Activated CD8-positive, alpha-beta memory T cell treated with anti-CD3 and anti-CD28 coated beads, Interleukin-2, amount 50 U/mL, for 48 hours (primary cell): ENCODE measurements at places on chromosomes 6 and 20.

- peak; percentile 62 for DNase-seq
These were observed 95.6 kb downstream of the LAMP5 start for GRCh38 chr20:9609887-9610502.

GRCh38 chr20:39574061-39574460 lies 611.9 kb downstream of the DHX35 start:
- no peak for DNase-seq

DNA sequence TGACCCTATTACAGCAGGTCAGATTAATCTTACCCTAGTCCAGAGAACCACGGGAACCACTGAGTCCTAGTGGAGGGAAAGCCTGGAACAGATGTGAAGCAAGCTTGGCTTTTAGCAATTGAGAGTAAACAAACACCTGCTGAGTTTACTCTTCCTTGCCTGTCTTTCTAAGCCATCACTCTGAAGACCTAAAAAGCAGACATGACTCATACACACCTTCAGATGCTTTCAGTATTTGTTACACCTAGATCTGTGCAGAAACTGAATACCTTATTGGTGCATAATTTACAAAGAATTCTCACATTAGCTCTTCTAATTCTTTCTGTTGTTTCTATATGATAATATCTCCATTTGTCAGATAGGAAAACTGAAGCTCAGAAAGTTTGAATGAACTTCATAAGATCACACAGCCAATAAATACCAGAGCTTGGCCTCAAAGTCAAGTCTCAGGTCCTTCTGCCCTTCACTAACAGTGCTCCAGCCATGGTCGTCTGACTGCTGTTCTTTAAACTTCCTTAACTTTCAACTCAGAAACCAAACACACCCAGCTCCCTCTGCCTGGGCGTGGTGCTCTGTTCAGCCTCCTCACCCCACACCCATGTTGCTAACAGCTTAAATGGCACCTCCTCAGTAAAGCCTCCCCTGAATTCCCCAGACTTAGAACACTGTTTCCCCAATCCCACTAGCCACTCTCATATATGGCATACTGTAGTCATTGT lies 8.6 kb upstream of the GABBR1 start:
- no peak for DNase-seq

GRCh38 chr6:16836144-16836981 lies 75.1 kb upstream of the ATXN1 start:
- DNase-seq: no peak

GRCh38 chr20:6707321-6707831 lies 60.1 kb upstream of the BMP2 start:
- DNase-seq: no peak

DNA sequence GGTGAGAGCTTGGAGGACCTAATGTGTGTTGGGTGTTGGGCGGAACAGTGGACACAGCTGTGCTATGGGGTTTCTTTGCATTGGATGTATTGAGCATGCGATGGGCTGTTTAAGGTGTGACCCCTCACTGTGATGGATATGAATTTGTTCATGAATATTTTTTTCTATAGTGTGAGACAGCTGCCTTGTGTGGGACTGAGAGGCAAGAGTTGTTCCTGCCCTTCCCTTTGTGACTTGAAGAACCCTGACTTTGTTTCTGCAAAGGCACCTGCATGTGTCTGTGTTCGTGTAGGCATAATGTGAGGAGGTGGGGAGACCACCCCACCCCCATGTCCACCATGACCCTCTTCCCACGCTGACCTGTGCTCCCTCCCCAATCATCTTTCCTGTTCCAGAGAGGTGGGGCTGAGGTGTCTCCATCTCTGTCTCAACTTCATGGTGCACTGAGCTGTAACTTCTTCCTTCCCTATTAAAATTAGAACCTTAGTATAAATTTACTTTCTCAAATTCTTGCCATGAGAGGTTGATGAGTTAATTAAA lies 3.0 kb downstream of the HLA-A start:
- no peak for DNase-seq

GRCh38 chr6:150427037-150427602 lies 58.3 kb downstream of the IYD start:
- no peak for DNase-seq

DNA sequence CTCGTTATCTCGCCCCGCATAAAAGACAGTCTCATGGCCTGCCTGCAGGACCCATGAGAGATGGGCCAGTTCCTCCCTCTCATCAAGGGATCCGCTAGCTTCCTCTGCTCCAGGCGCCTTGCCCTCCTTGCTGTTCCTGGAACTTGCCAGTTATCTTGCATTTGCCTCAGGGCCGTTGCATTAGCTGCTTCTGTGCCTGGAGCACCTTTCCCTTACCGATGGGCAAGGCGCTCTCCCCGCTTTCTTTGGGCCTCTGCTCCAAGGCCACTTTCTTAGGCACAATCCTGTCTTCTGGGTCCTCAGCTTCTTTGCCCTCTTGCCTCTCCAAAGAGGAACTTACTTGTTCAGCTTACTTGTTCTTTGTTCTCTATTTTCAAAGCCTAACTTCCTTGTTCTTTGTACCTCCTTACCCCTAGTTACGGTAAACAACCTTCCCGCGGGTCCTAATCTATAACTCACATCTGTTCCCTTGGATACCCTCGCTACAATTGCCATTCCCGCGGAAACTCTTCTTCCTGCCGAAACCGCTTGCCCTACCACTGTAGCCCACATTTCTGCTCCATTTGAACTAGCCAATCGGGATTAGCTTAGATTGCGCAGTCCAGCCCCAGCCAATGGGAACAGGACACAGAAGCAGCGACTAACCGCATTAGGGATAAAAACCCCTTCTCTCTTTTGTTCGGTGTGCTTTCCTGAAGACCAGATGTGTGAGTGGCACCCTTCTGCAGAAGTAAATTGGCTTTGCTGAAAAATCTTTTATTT lies 887 bp upstream of the NSFL1C start:
- peak; percentile 59 for DNase-seq

- DNase-seq: no peak
These were observed 287.6 kb upstream of the SOX4 start for GRCh38 chr6:21305893-21306332.

- no peak for DNase-seq
These were observed 257.4 kb downstream of the THBS2 start for GRCh38 chr6:168996356-168996625.

GRCh38 chr20:20233041-20233514 lies 134.8 kb upstream of the INSM1 start:
- no peak for DNase-seq

DNA sequence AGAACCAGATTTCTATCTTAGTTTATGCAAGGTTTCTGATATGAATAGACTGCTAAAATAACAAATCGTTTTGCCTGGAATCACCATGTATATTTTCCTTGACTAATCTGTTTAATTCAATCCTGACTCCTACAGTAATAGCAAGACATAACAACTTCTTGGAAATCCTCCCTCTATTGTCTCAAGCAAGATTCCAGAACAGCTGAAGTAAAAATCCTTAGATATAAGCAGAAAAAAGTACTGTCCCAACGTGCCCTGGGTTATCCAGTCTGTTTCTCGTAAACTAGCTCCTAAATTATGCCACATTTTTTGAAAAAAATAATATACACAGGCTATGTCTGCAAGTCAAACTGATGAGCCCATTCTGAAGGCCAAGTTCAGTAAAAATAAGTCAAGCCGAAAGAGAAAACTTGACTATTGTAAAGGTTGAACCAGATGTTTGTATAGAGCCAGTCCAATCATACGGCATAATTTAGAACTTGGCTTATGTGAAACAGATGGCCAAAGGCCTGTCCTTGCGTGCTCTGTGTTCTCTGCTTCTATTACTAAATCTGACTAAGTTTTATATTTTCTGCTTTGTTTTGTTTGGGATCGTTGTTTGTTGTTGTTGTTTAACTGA lies 341.6 kb upstream of the NRSN1 start:
- no peak for DNase-seq

- DNase-seq: no peak
These were observed 165.4 kb upstream of the CITED2 start for GRCh38 chr6:139539852-139540251.

DNA sequence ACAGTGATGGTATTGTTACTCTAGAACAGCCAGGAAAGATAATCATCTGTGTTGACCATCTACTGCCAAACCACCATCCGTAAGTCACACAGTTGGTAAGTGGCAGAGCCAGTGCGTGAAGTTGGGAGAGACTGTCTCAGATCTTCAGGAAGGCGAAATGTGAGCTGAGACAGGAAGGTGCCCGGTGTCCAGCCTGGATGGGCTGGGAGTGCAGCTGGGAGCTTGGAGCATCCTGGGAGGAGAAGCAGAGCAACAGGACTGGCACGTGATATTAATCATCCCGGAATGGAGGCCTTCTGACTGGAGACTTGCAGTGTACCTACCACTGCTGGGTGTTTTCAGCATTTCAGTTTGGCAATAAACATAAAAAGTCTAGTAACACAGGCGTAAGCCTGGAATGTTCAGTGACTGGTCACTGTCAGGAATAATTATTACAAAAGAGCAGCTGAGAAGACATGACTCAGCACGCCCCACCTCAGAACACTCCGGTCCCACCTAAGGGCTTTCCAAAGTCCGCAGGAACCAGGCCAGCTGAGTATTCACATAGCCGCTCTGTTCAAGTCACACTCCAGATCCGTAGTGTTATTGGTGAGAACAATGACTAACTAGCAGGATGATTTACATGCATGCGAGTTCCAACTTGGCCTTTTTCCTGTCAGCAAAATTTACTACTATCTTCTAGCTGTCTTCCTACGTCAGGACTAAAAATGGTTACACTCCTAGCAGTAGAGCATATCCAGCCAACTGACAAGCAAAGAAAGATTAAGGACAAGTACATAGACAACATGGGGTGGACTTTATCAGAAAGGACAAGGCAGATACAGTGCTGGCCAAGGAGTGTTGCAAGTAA lies 45.1 kb upstream of the PNRC1 start:
- DNase-seq: no peak
